ENCODE measurements at places on chromosomes 2 and 18.

- DNase-seq: no peak
Observed at GRCh38 chr2:239765076-239765845, 259.9 kb downstream of the NDUFA10 start.

GRCh38 chr2:233261819-233262555, 10.5 kb downstream of the ATG16L1 start:
- no peak for DNase-seq

- DNase-seq: no peak
Observed at GRCh38 chr2:102662833-102663232, 43.5 kb downstream of the SLC9A2 start.

GRCh38 chr2:213315168-213315876, 31.1 kb downstream of the SPAG16 start:
- no peak for DNase-seq

DNA sequence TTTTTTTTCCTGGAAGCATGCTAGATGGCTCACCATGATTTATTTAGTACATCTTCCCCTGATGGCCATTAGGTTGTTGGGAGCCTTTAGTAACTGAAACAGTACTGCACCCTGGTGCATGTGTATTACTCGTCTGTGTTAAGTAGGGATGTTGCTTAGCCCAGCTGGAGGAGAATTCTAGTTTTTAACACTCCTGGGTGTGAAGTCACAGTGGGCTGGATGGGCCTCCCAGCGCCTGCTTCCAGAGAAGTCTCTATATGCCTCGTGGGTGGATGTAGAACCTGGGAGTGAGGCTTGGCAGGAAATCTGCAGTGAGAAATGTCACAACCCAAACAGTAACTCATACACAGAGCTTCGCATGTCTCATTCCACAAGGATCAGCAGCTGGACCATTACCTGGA, 28.9 kb upstream of the NT5DC4 start:
- no peak for DNase-seq

GRCh38 chr2:3341336-3341735, 36.3 kb downstream of the EIPR1 start:
- DNase-seq: no peak

GRCh38 chr2:8650256-8650655, 31.6 kb upstream of the ID2 start:
- DNase-seq: no peak

DNA sequence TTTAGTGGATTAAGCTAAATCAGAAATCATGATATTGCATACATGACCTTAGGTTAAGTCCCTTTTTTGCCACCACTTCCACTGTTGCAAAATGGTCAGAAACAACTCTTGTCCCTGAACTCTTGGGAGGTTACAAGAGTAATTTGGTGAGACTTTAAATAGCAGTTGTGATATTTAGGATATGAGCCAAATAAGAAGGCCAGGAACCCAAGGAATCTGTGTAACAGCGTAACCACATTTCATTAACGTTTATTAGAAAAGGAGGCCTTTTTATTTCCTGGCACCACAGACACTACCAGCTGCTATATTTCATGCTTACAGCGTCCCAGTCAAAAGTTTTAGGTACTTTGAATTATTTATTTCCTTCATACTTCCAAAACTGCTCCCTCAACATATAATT, 268.0 kb downstream of the GPD2 start:
- DNase-seq: no peak

GRCh38 chr18:6785001-6785400, 55.5 kb downstream of the ARHGAP28 start:
- DNase-seq: no peak

DNA sequence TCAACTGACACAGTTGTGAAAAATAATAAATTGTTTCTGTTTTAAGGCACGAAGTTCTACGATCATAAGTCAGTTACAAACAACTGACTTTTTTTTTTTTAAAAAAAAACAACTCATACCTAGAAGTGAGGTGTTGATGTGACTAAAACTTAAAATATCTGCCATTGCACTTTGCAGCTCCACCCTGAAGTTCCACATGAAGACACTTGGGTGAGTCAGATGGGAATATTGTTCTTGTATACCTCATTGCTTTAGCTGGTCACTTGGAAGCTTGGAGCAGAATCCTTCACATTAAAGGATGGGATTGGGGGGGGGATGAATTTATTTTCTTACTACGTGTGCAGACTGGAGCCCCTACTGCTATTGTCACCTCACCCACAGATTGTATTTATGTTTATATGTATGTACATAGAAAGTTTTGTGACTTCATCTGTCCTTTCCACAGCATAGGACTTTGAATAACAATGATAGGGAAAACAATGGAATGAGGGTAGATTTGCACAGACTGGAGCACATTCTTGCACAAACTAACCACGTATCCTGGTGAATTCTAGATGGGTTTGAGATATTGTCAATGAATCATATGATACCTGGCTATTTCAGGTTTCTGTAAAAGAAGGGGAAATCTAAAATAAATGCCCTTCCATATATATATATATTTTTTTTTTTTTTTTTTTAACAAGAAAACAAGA, 57.9 kb upstream of the ARHGAP15 start:
- no peak for DNase-seq

- no peak for DNase-seq
Observed at GRCh38 chr2:157895531-157895930, 19.4 kb upstream of the ACVR1 start.

- DNase-seq: no peak
Observed at GRCh38 chr2:34317797-34318196, 718.7 kb upstream of the FAM98A start.

DNA sequence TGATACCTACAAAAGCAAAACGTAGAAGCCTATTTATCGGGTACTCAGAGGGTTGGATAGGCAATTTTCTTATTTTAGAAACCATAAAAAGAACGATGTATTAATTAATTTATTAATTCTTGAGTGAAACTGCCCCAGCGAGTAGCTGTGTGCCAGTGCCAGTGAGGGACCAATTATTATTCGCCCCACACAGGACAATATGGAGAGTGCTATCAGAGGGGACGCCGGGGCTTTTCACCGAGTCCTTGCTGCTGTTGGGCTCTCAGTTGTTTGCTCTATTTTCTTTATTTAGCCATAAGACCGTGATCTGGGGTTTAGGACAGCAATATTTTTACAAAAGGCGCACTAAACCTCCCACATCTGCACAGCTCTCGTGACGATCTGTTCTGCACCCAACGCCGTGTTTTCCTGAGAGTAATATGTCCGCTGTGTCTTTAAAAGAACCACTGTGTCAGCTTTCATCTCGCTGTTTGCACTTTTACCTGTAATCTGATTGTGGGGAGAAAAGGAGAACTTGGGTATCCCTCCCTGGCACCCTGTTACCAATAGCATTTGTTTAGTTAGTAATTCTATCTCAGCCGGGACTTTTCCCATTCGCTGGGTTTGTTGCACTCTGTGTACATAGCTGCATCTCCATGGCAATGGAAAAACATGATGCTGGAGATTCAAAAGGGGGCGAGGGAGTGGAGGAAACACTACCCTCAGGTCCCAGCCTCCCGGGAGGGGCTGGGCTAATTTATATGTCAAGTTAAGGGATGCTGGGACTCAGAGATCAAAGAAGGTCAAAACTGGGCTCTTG, 30.1 kb upstream of the ZNF516 start:
- no peak for DNase-seq

GRCh38 chr2:230904856-230905447, 20.1 kb downstream of the GPR55 start:
- DNase-seq: peak; percentile 25

GRCh38 chr2:239393388-239393940, 7.4 kb downstream of the HDAC4 start:
- DNase-seq: no peak

- no peak for DNase-seq
Observed at GRCh38 chr2:48613211-48613610, 4.4 kb upstream of the GTF2A1L start.

DNA sequence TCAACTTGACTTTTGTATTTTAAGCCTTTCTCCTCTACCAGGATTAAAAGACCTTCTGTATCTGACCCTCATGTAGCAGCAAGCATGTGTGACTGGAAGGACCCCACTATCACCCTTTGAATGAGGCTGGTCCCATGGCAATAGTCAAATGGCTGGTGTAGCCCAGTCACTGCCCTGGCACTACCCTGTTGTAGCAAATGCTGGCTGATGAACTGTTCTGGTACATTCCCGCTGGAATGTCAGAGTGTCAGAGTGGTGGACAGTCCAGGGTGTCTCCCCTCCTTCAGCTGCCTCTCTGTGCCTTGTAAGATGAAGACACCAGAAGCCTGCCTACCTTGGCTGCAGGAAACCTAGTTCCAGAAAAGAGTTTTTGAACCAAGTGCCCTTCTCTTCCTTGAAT, 115.7 kb downstream of the ACKR3 start:
- no peak for DNase-seq

- DNase-seq: no peak
Observed at GRCh38 chr2:212957624-212958023, 193.8 kb downstream of the IKZF2 start.

- DNase-seq: no peak
Observed at GRCh38 chr18:63065172-63065571, 254.4 kb downstream of the BCL2 start.

DNA sequence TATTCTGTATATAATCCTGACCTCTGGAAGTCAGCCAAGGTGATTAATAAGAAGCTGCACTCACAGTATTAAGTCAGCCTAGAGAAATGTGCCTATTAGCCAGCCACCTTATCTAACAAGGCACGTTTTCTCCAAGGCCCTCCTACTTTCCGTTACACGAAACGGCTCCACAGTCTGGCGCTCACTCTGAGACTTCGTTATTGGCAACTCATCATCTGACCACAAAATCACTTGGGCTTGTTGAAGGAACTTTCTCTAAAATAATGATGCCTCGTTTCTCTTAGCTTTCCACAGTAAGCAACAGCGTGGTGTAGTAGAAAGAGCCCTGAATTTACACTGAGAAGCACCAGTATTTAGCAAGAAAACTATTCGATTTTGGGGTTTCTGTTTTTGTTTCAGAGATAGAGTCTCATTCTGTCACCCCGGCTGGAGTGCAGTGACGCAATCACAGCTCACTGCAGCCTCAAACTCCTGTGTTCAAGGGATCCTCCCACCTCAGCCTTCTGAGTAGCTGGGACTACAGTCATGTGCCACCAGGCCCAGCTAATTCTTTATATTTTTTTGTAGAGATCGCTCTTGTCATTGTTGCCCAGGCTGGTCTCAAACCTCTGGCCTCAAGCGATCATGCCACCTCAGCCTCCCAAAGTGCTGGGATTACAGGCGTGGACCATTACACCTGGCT, 53.6 kb upstream of the SLC14A1 start:
- no peak for DNase-seq

DNA sequence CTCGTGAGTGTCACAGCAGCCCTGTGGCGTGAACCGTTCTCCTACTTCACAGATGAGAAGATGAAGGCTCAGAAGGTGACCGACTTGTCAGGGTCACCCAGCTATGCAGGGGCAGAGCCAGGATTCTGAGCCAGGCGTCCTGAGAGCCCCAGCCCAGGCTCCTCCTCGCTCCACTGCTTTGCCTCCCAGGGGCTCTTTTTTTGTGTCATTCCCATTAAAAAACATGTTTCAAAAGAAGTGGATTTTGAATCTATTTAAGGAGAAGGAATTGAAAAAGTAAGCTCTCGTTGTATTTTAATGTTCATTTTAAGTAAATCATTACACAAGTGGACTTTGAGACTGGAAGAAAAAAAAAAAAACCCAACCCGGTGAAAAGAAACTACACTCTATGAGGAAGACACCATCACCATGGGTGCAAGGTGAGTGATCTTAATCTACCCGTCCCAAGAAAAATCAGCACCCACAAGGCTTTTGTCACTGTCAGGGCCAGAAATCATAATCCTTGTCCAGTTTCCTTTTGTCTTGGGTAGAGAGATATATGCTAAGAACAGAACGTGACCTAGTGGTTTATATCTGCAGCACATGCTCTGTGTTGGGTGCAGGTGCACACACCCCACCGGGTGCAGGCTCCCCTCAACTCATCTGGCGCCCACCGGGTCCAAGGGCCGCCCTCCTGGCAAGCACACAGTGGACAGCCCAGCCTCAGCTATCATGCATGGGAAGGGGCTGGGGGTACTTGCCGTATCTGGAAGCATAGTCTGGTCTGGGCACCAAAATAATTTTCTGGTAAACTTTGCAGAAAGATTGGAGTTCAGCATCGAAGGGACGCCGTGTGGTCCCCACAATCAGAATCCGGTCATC, 73.5 kb upstream of the ASB18 start:
- no peak for DNase-seq

DNA sequence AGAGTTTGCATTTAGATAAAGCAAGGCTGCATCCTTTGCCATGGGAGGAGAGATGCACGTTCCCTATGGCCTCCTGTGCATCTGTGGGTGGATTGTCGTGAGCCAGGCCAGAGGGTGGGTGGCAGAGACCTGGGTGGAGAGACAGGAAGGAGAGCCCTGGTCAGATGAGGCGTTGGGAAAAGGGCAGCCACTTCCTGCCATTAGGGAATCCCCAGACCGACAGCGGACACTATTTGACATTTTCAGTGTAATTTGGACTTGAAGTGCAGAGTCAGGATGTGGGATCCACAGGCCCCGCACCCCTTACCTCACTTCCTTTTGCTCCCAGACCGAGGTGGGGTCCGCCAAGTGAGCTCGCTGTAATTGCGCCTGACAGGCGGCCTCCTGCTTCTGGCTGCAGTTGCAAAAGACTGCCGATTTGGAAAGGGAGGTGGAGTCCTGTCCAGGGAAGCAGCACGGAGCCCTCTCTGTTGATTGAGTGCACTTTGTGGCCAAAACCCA, 150.0 kb downstream of the DYSF start:
- DNase-seq: peak; percentile 23

DNA sequence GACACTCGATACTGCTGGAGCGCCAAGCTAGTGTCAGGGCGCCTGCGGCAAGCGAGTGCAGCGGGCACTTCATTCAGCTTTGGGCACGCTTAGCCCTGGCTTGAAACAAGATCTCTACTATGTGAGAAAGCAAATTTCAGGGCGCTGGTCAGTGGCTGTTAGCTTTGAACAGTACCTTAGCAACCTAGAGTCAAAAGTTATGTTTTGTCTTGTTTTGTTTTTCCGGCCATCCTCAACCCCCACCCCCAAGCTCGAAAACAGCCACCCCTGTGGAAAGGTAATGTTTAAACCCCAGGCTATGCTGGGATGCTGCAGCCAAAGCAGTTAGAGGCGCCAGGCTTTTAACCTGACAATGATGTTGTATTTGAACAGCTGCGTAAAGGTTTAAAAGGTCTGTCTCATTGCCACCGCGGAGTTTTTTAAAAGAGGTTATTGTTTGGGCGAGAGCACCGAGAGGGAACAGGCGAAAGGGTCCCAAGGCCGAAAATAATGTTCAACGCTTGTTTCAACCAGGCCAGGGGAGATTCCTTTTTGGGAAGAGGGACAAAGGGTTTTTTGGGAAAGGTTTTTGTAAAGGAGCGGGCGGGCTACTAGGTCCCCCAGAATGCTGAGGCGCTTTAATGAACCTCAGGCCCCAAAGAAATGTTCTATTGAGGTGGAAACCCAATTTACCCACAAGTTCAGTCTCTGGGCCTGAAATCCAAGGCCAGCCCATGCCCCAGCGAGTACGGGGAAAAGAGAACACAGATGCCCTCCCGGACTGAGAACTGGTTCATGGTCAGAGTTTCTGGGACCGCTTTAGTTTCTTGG, 2.3 kb upstream of the HOXD10 start:
- peak; percentile 43 for DNase-seq

GRCh38 chr2:152822676-152823075, 104.3 kb downstream of the ARL6IP6 start:
- DNase-seq: no peak

- no peak for DNase-seq
Observed at GRCh38 chr2:127100251-127101047, 6.5 kb downstream of the BIN1 start.

Data from H9 (cell line).